Stimulated activated naive CD4-positive, alpha-beta T cell (primary cell): ENCODE measurements at places on chromosomes 6 and 20.
A peak's percentile ranks its signal among the peaks of the same experiment; 100 is the strongest.

GRCh38 chr20:62139636-62140035 is 3.6 kb downstream of the PSMA7 start:
- no peak for DNase-seq

DNA sequence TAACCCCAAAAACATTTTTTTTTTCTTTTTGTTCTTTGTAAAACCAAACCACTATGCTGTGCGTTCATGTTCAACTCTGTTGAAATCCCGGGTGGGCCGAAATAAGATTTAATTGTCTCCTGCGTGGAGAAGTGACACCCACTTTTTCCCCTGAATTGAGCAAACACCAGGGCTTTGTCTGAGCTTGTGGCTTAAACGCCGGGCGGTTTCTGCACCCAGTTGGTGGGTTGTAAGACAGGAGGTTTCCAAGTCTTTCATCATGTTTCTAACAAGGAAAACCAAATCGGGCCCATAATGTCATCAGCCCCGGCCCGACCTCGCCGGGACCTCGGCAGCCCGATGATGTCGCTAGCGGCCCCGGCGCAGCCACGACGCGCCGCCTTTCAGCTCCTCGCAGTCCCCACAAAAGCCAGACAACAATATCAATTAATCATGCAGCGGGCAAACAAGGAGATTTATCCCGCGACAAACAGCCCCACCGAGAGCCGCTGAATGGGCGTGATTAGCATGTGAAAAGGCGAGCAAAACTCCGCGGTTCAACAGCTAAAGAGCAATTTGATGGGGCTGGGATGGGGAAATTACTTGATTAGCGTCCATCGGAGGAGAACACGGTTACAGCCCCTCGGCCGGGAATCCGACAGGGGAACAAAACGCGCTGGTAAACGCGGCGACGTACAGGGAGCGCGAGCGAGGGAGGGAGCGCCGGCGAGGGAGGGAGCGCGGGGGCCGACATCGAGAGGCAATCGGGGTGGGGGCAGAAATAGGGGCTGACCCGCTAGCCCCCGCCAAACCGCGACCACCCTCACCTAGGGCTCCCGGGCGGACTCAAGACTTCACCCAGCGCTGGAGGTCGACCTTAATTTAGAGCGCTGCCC is 5.3 kb downstream of the LINC00237 start:
- DNase-seq, result peak; percentile 45

GRCh38 chr6:13488015-13488895 is 855 bp upstream of the GFOD1 start:
- peak; percentile 6 for DNase-seq

- no peak for DNase-seq
These were observed 158.6 kb upstream of the RIMS1 start for GRCh38 chr6:71727632-71728294.

- no peak for DNase-seq
These were observed 2.1 kb upstream of the CDKN1A start for GRCh38 chr6:36676141-36677058.

GRCh38 chr20:46999801-47000465 is 105.3 kb downstream of the EYA2 start:
- DNase-seq, result no peak

DNA sequence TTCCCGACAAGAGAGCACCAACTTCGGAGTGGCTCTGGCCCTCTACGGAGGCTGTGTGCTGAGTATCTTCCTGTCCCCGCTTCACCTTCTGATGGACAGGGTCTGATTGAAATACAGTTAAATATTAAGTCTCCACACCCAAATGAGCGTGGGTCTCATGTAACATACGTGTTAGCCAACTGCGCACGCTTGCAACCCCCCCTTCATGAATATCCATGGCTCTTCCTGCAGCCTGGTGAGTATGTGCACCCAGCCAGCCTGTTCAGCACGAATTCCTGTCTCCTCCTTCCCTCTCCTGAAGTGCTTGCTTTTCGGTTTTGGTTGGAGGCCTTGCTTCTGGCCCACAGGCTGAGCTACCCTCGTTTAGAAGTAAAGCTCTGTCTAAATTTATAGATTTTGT is 102.9 kb upstream of the FRMD1 start:
- DNase-seq, result no peak

DNA sequence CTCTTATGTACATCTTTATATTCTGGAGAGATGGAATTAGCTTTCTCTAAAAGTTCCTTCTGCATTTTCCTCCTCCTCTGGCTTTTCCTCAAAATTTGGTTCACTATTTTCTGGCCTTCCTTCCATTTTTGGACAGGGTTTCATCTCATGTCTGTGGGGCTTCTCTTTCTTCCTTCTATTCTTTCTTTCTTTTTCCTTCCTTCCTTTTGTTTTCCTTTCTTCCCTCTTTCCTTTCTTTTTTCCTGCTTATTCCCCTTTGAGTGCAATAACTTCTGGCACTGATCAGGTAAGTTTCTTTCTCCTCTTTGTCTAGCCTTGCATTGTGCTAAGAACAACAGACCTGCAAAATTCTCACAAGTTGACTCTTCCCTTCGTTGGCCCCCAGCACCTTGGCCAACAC is 5.5 kb upstream of the ATRN start:
- DNase-seq, result no peak

DNA sequence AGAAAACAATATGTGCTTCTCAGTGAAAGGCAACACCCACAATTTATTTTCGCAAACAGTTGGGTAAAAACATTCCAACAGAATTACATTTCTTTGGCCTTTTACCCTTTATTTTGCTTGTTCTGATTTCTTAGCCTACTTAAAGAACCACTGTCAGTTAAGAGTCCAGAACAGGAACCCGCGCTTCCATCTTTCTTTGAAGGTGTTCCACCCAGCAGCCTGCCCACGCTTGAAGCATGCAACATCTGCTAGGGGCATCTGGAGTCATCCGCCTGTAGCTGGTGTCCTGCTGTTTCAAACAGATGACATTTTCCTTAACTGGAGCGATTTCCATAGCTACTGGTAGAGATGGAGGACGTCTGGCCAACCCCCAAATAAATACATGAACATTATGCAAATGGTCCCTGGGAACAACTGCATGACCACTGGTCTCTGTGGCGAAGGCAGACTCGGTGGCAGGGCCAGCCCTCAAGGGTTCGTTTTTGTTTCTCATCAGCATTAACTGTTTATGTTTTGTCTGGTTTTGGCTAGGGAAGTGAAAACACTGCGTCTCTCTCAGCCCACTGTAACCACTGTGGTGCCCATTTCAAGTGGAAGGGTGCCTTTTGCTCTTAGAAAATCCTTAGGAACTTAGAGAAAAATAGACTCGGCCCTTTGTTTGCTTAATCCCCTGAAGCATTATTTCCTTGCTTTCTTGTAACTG is 51.6 kb downstream of the LAMA4 start:
- no peak for DNase-seq

DNA sequence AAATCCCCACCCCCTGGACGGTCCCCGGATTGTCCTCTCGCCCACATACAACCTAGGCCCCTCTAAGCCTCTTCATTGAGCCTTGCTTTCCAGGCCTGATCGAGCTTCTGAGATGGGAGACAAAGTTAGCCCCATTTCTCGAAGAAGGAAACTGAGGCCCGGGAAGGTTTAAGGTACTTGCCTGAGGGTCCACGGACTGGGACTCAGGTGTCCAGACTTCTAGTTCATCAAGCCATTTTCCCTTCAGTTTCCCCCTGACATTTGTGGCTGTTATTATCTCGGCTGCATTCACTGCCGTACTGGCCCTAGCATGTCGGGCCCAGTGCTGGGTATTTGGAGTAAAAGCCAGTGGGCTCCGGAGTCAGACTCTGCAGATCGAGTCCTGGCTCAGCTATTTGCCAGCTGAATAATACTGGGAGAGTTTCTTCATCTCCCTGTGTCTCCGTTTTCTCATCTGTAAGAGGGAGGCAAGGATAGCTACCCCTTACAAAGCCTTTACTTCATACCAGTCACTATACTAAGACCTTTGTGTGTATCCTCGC is 633 bp downstream of the RPRD1B start:
- no peak for DNase-seq
